Activated B cell treated with CpG ODN at 0.5 μM for 24 hours (primary cell): ENCODE measurements at places on chromosomes 12 and 14.

DNA sequence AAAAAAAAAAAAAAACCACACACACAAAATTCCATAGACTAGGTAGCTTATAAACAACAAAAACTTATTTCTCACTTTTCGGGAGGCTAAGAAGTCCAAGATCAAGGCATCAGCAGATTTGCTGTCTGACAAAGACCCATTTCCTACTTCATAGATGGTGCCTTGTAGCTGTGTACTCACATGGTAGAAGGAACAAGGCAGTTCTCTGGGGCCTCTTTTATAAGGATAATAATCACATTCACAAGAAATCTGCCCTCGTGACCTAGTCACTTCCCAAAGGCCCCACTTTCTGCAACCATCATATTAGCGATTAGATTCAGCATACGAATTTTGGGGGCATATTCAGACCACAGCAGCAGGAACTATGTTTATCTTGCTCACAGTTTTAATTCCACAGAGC lies 54.9 kb downstream of the STXBP6 start:
- no peaks in the 10 kb centered on the region for H3K36me3 ChIP-seq
- no peak overlapping the region for H3K27ac ChIP-seq
- H3K27me3 ChIP-seq = no peaks in the 10 kb centered on the region
- DNase-seq = no peak
- H3K4me1 ChIP-seq = no peaks in the 10 kb centered on the region

GRCh38 chr12:87782838-87783237 lies 246.4 kb downstream of the C12orf50 start:
- H3K4me1 ChIP-seq = no peaks in the 10 kb centered on the region
- no peak for DNase-seq
- H3K27ac ChIP-seq = no peak overlapping the region
- no peak overlapping the region for H3K4me3 ChIP-seq

DNA sequence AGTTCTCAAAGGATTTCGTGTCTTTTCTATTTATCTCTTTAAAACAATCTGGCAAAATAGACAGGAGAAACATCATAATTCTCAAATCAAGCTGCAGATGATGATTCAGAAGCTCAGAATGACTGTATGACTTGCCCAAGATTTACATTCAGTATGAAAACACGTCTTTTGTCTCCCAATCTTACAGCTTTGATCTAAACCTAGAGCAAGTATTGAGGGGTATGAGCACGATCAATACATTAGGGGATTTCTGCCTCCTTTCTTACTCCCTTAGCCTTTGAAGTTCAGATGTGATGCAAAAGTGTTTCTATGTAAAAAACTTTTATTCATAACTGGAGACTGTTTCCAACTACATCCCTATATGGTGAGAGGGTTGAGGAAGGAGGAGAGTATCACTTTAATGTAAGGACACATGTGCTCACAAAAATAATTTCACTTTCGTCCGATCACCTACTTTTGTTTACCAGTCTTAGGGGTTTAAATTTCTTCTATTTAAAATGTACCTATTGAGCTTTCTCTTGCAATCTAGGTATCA lies 454.8 kb downstream of the TMTC2 start:
- H3K36me3 ChIP-seq = no peaks in the 10 kb centered on the region
- no peak overlapping the region for H3K27ac ChIP-seq
- H3K4me3 ChIP-seq = no peak overlapping the region
- H3K27me3 ChIP-seq = no peaks in the 10 kb centered on the region
- DNase-seq = no peak
- no peaks in the 10 kb centered on the region for H3K4me1 ChIP-seq

- H3K4me3 ChIP-seq = no peak overlapping the region
- H3K36me3 ChIP-seq = no peaks in the 10 kb centered on the region
- H3K4me1 ChIP-seq = no peaks in the 10 kb centered on the region
Measured at GRCh38 chr12:70598467-70599193, 38.6 kb downstream of the PTPRB start.

DNA sequence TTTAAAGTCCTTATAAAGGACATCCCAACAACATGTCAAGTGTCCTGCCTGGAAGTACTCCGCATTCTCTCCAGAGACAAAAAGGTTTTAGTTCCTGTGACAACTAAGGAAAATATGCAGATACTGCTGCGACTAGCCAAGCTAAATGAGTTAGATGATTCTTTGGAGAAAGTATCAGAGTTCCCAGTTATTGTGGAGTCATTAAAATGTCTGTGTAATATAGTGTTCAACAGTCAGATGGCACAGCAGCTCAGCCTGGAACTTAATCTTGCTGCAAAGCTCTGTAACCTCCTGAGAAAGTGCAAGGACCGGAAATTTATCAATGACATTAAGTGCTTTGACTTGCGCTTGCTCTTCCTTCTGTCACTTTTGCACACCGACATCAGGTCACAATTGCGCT lies 40.2 kb downstream of the RIC8B start:
- no peak overlapping the region for H3K4me3 ChIP-seq
- no peaks in the 10 kb centered on the region for H3K4me1 ChIP-seq
- no peak overlapping the region for H3K27ac ChIP-seq

DNA sequence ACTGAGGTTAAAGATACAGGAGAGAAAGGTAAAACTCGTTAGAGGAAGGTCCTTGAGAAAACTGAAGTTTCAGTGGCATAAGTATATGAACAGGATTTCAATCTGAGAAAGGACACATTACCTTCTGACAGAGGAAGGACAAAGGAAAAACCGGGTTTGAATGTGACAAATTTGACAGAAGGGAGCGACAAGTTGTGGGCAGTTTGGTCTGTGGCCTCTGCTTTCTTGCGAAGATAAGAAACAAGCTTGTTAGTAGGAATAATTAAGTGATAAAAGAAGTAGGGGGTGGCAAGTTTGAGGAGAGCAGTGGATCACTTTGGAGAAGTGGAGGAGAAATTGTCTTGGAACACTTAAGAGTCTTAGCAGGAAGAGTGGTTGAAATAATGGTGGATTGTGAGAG lies 5.1 kb downstream of the MON2 start:
- no peaks in the 10 kb centered on the region for H3K27me3 ChIP-seq
- no peak overlapping the region for H3K27ac ChIP-seq
- H3K4me1 ChIP-seq = peaks cover 33% of the 10 kb centered on the region
- no peak overlapping the region for H3K4me3 ChIP-seq

- no peak overlapping the region for H3K27ac ChIP-seq
- no peaks in the 10 kb centered on the region for H3K36me3 ChIP-seq
- DNase-seq = no peak
- H3K27me3 ChIP-seq = no peaks in the 10 kb centered on the region
- H3K4me3 ChIP-seq = no peak overlapping the region
Measured at GRCh38 chr12:133256321-133256720, 20.6 kb upstream of the ANHX start.

DNA sequence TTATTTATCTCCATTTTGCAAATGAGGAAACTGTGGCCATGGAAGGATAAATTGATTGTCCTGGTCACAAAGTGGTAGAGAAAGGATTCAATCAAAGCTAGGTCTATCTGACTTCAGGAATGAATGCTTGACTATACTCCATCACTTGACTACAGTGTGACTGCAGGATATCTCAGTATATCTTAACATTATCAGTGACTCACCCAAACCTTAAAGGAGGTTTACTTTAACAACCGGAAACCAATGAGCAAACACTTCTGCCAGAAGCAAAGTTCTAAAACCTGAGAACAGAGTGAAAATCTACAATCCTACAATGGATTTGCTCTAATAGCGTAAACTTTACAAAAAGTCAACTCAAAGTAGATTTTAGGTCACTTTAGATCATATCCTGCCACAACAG lies 277.0 kb downstream of the CEP128 start:
- no peak overlapping the region for H3K27ac ChIP-seq
- no peak overlapping the region for H3K4me3 ChIP-seq
- H3K27me3 ChIP-seq = no peaks in the 10 kb centered on the region
- DNase-seq = no peak
- H3K36me3 ChIP-seq = peaks cover 1% of the 10 kb centered on the region
- H3K4me1 ChIP-seq = no peaks in the 10 kb centered on the region

GRCh38 chr12:97555547-97556187 lies 93.1 kb downstream of the RMST start:
- no peak overlapping the region for H3K4me3 ChIP-seq
- H3K27me3 ChIP-seq = no peaks in the 10 kb centered on the region
- H3K4me1 ChIP-seq = no peaks in the 10 kb centered on the region
- no peak overlapping the region for H3K27ac ChIP-seq
- no peak for DNase-seq
- H3K36me3 ChIP-seq = no peaks in the 10 kb centered on the region
